Ecto neural progenitor cell (in vitro differentiated cells): ENCODE measurements at places on chromosomes 16 and 17.

- no peak for DNase-seq
Measured at GRCh38 chr17:72297326-72298115, 176.7 kb downstream of the SOX9 start.

DNA sequence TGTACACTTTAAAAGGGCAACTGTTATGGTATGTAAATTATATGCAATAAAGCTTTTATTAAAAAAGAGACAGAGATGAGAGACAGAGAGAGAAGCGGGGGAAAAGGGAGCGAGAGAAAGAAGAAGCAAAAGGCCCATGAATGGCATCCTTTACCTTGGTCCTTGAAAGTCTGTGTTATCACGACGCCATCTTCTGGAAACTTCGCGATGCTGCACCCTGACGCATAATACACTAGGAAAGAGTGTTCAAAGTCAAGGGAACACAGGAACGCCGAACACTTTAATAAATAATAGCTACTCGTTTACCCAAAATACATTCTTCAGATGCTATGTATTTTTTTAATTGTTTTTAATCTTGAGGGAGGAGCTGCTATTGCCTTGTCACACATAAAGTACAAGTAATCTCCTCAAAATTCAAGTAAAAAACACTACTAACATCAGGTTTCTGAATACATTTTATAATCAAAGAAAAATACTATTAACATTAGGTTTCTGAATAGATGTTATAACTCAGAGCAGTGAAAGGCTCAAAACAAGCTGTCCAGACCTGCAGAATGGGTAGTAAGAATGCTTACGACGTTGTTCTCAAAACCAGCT is 23.0 kb upstream of the SLC38A8 start:
- DNase-seq, result no peak

- peak; percentile 51 for DNase-seq
Measured at GRCh38 chr16:58638148-58639036, 8.8 kb upstream of the CNOT1 start.

DNA sequence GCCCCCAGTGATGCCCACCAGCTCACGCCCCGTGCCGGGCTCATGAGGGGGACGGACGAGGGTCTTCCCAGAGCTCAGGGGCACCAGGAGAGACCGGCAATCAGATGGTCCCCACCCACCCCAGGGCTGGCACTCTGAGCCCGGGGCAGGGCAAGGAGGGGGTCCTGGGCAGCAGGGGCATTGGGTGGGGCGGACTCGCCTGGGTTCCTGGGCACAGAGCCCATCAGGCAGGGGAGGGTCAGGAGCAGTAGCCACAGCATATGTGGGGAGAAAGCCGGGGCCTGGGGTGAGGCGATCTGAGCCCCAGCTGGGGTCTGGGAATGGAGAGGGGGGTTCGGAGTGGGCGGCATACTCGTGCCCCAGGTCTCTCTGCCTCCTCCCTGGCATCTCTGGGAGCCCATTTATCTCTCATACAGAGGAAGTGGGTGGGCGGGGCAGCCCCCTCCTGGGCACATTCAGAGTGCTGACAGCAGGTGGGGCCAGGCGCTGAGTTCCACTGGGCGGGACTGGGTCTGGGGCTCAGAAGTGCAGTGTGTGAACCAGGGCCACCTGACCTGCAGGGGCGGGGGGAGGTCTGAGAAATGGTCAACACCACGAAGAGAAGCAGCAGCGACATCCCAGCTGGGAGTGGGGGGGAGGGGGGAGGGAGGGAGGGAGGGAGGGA is 20.5 kb upstream of the UBE2I start:
- DNase-seq, result peak; percentile 63

- peak; percentile 56 for DNase-seq
Measured at GRCh38 chr17:60971515-60972369, 294.1 kb downstream of the BCAS3 start.

DNA sequence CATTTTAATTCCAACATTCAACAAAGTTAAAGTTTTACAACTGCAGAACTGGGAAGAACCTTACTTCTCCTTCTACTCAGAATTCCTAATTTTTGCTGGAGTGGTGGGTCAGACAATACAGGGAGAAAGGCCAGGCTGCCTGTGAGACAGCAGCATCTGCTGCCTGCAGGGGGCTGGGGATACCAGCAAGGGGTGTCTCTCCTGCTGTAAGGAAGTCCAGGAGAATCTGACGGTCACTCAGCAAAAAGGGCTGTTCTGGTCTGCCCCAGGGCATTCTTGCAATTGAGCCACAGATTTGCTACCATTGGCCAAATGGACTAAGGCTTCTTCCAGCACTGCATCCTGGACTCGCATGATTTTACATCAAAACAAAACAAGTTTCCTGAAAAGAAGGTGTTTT is 426.6 kb upstream of the CDH11 start:
- peak; percentile 52 for DNase-seq

DNA sequence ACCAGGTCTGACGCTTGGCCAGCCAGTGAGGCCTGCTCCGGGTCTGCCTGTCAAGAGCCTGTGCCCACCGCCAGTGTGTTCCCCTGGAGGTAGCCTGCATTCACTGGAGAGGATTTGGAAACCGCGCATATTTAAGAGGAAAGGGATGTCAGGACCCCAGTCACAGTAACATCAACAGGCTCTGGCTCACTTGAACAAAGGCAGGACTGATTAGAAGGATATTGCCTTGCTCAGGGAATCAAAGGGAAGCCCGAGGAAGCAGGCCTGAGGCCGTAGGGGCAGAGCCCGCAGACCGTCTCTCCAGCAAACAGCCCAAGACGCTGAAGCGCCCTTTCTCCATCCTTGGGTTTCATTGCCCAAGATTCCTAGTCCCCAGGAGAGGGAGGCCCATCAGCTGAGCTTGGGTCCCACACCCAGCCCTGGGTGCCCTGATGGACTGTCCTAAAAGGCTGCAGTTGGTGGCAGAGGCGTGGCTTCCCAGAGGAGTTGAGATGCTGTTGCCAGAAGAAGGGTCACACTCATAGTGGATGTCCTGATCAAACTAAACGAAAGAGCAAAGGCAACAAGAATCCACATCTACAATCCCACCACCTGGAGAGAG is 23.2 kb downstream of the NT5M start:
- peak; percentile 70 for DNase-seq

DNA sequence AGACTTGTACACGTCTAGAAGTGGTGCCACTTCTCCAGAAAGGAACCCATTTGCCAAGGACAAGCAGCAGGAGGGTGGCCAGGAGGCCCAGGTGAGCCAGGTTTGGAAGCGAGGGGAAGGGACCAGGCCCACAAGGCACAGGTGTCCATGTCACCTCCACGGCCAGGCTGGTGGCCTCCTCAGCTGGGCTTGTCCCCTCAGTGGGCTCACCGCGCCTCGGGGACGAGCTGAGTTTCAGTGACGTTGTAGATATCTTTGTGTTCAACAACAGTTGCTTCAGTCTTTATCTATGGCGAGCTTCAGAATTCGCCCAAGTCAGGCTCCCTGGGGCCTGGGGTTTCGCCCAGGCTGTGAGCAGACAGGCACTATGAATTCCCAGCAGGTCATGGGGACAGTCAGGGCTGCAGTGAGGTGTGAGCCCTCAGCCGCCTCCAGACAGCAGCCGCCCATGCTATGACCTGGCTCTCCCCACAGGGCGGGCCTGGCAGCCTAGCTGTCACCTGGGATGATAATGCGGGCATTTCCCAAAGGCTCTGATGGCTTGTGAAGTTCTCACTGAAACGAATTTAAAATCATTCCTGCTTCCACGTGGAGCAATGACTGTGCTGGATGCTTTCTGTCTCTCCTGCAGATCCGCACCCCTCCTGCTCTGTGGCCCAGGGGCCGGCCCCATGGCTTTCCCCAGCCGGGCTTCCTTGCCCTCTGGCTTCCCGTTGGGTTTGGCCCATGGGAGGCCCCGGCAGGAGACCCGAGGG is 89.5 kb downstream of the MRC2 start:
- DNase-seq, result peak; percentile 47

DNA sequence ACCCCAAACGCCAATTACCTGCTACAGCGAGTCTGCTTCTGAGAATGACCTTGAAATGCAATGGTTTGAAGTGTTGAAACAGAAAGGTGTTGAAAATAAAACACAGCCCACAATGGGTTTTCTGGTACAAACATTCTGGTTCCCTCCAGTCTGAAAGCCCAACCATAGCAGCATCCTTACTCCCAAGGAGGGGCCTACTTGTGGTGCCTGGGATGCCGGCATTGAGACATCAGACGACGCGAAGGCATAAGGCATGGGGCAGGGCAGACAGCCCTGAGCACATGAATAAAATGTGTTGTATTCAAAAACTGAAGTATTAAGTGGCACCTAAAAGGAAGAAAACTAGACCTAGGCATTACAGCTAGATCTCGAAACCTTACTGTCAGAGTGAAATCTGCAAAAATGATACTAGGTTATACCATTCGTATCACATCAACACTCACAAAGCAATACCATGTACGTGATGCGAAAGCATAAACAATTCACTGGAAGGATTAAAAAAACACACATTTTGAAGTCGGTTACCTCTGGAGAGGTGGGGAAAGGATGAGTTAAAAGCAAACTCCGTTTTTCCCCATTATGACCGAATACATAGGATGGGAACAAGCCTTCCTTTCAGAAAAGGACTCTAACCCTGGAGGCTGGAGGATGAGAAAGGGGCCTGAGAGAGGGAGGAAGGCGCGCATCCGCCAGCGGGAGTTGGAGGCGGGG is 702 bp downstream of the NUDT21 start:
- DNase-seq, result no peak

DNA sequence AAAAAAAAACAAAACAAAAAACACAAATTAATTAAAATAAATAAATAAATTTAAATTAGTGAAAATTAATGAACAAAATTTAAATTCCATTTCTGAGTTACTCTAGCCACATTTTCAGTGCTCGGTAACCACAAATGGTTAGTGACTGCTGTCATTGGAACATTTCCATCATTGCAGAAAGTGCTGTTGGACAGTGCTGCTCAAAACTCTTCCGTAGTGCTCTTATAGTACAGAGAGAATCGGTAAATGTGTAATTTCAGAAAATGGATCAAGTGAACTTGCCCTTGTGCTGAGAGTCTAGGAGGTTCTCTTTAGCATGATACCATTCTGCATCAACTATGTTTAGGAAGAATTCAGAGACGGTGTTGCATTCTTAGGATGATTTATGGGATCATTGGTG is 23.7 kb downstream of the ZNRF1 start:
- DNase-seq, result no peak

GRCh38 chr16:29230671-29231096 is 175.8 kb downstream of the NPIPB11 start:
- DNase-seq, result peak; percentile 68

GRCh38 chr17:77654850-77655249 is 303.7 kb upstream of the TNRC6C start:
- no peak for DNase-seq

DNA sequence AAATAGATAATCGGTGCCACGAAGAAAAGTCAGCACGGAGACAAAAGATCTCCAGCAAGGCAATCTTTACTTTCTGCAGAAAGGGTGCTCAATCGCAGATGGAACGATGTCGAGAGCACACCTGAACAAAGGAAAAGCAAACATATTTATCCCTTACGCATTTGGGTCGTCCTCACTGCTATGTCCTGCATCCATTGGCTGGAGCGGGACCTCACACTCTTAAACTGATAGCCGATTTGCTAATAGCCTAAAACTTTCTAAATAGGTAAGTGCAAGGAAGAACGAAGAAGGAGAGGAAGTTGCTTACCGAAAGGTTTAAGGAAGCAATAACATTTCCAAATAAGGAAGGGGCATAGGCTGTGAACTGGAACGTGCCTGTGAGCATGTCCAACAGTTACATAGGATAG is 1.2 kb upstream of the AKAP10 start:
- no peak for DNase-seq

GRCh38 chr17:73331060-73331459 is 19.3 kb upstream of the CDC42EP4 start:
- DNase-seq, result no peak

GRCh38 chr17:33580215-33580614 is 287.1 kb upstream of the ASIC2 start:
- no peak for DNase-seq

DNA sequence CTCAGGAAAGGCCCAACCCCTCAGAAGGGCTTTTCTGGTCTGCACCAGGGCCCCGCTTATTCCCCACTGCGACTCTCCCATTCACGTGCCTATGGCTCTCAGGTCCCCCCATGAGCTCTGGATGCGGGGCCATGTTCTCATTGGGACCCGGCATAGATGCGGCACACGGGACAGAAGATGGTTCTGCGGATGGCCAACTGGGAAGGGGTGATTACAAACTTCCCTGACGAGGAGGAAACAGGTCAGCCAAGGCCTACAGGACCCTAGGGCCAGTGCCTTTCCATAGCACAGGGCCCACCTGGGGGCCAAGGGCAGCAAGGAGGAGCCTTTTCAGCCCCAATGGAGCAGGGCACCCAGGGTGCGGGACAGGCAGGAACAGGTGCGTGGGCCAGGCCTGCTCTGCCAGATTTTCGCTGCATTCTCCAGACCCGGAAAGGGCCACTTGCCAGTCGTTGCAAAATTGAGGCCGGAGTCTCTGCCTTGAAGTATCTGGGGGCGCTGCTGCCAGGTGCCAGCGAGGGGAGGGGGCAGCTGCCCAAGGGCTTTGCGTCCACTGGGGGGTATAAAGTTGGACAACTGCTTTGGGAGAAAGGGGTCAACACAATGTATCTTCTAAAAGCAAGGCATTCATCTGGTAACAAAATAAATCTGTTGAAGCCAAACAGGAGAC is 20.5 kb downstream of the SLC7A5 start:
- DNase-seq, result no peak

- DNase-seq, result no peak
Measured at GRCh38 chr16:27425961-27426360, 24.0 kb downstream of the IL21R start.

- DNase-seq, result no peak
Measured at GRCh38 chr17:17395885-17396284, 80.9 kb upstream of the MED9 start.

DNA sequence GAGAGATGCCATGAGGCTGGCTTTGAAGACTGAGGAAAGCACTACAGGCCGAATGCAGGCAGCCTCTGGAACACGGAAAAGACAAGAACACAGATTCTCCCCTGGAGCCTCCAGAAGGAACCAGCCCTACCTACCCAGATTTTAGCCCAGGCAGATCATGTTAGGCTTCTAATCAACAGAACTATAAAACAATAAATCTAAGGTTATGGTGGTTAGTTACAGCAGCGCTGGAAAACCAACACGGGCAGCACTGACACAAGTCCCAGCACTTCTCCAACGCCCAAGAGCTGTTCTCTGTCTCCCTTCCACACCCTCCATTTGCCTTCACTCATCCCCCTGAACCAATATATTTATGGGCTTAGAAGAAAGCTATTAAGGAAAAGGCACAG is 7.5 kb downstream of the ANKRD11 start:
- DNase-seq, result no peak

DNA sequence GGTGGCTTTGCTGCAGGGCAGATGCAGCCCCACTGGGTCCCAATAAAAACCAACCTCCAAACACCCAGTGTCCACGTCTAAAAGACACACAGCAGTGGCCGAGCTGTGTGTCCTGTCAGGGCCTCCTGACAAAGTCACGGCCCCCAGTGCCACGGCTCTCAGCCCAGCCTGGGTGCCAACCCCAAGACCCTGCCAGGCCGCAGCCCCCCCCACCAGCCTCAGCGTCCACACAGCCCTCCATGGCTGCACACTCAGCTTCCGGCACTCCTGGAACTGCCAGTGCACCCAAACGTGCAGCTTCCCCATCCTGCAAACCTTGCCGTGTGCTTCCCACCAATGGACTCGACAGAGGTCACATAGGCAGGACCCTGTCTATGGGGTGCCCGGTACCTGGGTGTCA is 3.6 kb upstream of the CCDC154 start:
- no peak for DNase-seq
